ENCODE measurements at places on chromosomes 3 and 15.

DNA sequence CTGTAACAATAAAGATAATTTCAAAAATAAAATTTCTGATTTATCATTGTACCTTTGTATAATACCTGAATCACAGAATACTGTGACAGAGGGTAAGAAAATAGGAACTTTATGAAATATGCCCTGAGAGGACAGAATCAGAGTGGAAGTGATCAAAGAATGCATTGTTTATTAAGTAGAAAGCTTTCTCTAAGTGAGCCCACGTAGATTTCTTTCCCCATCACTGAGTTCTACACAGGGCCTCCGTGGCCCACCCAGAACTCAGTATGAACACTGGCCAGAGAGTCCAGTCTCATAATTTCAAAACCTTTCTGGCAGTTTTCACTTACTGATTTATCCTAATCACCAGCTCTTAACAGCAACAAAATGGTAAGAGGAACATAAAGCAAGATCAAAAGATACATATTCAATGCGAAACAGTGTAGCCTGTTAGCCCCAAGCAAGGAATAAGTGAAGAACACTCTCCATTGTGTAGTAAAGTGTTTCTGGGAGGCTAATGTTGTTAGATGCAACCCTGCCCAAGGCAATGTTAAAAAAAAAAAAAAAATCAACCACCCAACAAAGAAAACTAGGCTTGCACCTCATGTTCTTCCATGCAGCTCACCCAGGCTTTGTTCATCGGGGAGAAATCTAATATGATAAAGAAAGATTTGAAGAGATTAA, 341.3 kb downstream of the LSAMP start:
- DNase-seq: no peak

- no peak for DNase-seq
Observed at GRCh38 chr3:134798681-134799311, 3.7 kb downstream of the EPHB1 start.

GRCh38 chr15:64152507-64153387, 1.2 kb downstream of the SNX22 start:
- DNase-seq: no peak

GRCh38 chr15:86796521-86796920, 716.9 kb downstream of the AGBL1 start:
- DNase-seq: no peak

GRCh38 chr3:65439641-65440284, 599.0 kb downstream of the MAGI1 start:
- DNase-seq: peak; percentile 21

GRCh38 chr3:127738192-127738840, 65.6 kb downstream of the ABTB1 start:
- DNase-seq: no peak

- no peak for DNase-seq
Observed at GRCh38 chr15:40136470-40137302, 24.2 kb upstream of the BUB1B start.

- DNase-seq: no peak
Observed at GRCh38 chr3:186523434-186523833, 20.7 kb downstream of the CRYGS start.

DNA sequence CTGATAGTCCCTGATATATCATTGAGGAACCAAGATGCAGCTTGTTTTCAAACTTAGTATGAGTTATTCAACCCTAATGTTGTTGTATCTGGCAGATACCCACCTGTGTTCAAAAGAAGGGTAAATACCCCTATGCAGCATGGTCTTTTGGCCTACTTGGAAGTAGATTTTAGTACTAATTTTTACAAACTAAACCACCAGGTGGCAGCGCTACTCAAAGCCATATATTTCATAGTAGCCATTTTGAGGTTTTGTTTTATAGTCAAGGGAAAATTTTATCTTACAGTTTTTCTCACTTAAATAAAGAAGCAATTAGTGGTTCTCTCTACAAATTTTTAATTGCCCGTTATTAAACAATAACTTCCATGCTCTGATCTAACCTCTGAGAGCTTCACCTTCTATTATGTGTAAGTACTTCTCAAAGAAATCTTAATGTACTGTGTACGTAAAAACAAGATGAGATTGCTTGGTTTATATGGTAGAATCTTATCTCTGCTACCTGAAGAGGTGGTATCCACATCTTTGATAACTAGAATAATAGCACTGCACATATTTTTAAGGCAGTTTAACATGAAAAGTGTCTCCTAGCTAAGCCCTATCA, 31.5 kb upstream of the MLF1 start:
- DNase-seq: no peak

- no peak for DNase-seq
Observed at GRCh38 chr3:127363171-127363570, 75.3 kb upstream of the PRR20G start.

DNA sequence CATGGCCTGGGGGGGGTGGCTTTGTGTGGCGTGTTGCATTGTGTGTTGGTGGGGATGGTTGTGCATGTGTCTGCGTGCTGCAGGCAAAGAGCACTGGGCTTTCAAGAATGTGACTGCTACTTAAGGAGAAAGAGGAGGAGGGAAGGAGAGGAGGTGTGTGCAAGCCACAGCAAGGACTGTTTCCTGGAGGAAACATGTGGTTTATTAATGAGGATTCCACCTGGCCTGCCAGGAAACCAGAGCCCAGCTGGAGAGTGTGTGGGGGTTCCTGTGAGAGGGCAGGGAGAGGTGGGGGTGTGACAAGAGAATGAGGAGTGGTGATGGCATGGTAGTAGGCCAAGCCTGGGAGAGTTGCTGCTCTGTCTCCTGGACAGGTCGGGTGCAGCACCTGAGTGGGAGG, 258.1 kb upstream of the ROPN1 start:
- DNase-seq: no peak

- no peak for DNase-seq
Observed at GRCh38 chr3:50166620-50167019, 11.5 kb downstream of the SEMA3F start.

DNA sequence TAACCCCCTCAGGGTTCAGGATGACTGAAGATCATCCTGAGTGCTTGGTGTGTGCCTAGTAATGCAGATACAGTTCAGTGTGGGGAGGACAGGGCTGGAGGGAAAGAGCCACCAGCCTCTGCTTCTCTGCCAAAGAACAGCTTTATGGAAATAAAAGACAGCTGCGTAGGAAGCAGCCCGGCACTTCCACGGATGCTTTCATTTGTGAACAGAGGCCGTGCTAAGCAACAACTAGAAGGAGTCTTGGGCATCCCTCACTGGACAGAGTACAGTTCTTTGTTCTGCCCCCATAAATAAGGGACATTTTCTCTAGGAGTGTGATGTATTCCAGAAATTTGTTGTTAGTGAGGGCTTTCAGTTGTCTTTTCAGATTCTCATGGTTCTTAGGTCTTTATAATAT, 194.8 kb upstream of the RGMA start:
- DNase-seq: no peak

DNA sequence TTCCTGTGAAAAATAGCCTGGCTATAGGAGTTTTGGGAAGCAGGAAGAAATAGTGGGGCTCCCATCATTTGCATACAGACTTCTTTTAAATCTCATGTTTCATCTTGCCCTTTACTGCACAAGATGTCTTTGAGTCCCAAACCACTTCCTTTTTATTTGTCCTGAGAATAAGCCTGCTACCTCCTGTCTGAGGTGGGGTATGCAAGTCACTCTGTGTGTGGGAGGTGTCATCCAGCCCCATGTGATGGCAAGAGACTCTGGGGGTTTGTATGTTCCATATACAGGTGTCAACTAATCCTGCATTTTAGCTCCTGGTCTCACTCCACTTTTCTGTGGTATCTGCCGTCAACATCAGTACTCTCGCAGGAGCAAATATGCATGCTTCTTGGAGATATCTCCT, 102.0 kb downstream of the OTOL1 start:
- DNase-seq: no peak

- no peak for DNase-seq
Observed at GRCh38 chr3:143822374-143822773, 25.9 kb downstream of the SLC9A9 start.

- DNase-seq: no peak
Observed at GRCh38 chr3:150291515-150291914, 116.6 kb upstream of the TSC22D2 start.

DNA sequence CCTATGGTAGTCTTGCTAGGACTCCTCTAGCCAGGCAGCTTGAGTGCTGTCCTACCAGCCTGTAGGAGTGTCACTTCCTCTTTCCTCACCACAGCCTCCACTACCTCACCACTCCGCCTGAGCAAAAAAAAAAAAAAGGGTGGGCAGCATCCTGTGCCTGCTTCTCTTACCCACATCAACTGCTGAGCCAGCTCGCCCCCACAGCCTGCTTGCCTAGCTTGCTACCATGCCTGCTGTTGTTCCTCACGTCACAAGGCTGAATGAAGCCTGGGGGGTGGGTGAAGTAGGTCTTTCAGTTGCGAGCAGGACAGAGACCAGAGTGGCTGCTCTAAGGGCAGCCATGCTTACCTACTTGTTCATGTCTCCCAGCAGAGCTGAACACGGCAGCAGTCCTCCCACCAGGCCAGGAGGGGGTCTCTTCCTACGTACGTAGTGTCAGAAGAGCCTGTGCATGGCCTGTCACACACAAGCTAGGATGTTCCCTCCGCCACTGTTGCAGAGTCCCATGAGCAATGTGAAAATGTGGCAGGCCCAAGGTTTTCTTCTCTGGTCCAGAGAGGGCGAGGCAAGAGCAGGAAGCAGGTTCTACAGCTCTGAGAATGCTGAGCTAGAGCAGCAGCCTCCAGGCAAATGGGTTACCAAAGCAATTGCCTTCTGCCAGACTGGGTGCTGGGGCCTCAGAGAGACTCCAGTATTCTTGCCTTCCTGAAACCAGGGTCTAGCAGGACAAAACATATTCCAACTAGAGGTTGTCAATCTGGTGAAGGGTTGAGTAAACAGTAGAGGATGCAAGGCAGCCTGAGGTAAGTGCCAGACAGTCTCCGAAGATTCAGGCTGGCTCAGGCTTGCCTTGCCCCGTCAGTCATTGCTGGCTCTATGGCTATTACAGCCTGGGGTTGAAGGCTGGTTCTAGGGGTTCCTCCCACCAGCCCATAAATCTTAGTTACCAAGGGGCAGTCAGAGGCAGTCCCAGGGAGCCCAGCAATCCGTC, 8.1 kb downstream of the PPM1M start:
- DNase-seq: peak; percentile 67

DNA sequence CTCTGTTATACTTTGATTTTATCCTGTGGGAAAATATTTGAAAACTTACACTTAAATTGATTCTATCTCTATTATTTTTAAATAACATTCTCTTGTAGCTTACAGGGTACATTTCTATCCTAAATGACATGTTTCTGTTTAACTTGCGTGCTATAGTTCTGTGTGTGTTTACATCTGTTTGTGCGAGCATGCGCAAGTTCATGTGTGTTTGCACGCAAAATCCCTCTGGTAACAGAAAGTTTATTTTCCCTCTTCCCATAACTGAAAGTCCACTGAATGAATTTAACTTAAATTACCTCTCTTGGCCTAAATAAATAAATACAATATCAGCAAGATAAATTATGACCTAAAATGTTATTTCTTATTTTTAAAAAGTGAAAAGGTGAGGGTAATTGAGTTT, 117.3 kb upstream of the NEO1 start:
- DNase-seq: no peak

GRCh38 chr3:119939077-119939476, 155.2 kb downstream of the GSK3B start:
- DNase-seq: no peak
